Activated CD4-positive, alpha-beta T cell treated with anti-CD3 and anti-CD28 coated beads, Interleukin-2, amount 10 ng/mL, durations not matched to agents 24 days and 14 days (primary cell): ENCODE measurements at places on chromosomes 12 and 14. TPM values are rescaled to one million over a fixed set of nuclear protein-coding genes. Genes with fewer than 3 reads are reported as not detected.

- peak; percentile 73 for DNase-seq
Measured at GRCh38 chr14:22887990-22888378, 5.0 kb downstream of the REM2 start.

Gene MAP3K9
- total RNA-seq, result 4.2 TPM in 2 replicates

- no peak for DNase-seq
Measured at GRCh38 chr14:100295376-100296105, 10.7 kb downstream of the SLC25A29 start.

DNA sequence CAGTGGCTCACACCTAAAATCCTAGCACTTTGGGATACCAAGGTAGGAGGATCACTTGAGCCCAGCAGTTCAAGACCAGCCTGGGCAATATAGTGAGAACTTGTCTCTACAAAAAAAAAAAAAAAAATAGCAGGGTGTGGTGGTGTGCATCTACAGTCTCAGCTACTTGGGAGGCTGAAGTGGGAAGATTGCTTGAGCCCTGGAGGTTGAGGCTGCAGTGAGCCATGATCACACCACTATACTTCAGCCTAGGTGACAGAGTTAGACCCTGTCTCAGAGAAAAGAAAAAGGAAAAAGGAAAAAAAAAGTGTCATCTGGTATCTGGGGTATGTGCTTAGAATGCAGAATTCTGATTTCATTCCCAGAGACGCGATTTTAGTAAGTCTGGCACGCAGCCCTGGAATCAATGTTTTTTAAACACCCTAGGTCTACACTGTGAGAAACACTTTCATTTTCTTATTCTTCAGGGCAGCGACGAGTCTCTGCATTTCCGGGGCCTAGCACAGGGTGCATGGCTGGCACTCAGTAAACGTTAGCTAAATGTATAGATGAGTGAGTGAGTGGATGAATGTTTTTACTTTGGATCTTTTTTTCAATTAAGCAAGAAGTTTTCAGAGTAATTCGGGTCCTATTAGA is 243.8 kb upstream of the PWP1 start:
- DNase-seq, result no peak

GRCh38 chr12:54585243-54585642 is 3.2 kb downstream of the PPP1R1A start:
- no peak for DNase-seq

GRCh38 chr14:63362389-63362819 is 43.7 kb upstream of the GPHB5 start:
- DNase-seq, result no peak

Gene PLBD1
- total RNA-seq, result not detected in 2 replicates

DNA sequence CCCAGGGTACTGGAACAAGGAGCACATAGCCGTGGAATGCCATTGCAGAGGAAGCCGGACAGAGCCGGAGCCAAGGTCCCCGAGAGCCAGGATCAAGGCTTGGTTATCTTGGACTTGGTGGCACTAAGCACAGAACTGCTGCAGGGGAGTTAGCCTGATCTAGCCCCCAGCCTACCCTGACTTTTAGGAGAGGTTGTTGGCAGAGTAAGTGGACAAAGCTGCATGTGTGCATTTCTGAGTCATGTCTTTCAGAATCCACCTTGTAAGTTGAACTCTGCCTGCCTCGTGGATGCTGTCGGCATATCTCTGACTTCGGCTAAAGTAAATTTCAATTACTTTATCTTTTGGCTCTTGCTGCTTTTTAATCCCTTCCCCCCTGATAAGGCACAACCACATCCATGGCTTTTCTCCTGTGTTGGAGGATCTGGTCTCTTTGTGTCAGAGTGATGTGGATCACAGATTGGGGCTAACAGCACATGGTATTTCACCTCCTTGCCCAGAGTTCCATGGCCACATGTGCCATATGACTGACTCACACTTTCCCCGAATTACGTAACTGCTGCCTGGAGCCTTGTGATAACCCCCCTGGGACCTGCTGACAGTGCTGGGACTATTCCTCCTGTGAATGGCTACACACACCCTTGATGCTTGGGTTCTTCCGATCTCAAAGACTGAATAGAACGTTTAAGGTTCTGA is 240.3 kb downstream of the EMP1 start:
- DNase-seq, result peak; percentile 44

Gene GRIP1
- 0.26 and 0.40 TPM in 2 replicates for total RNA-seq

DNA sequence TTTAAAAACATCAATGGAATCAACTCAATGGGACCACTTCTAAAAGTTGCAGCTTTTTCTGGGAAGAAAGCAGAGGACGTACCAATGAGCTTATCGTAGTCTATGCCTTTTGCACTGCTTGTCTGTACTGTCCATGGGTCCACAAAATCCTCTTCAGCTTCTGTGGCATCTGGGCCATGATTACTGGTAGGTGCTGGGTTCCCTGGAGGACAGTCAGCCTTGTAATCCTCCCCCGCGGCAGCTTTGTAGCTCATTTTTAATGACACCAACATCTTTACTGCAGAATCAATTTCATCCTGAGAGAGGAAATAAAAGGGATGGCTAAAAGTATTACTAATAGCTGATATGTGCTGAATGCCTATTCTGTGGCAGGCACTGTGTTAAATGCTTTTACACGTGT is 38.5 kb downstream of the SLC25A47 start:
- no peak for DNase-seq

Gene WSCD2
- not detected in 2 replicates for total RNA-seq

GRCh38 chr14:83757916-83758315 is 1772.0 kb upstream of the FLRT2 start:
- no peak for DNase-seq
